ENCODE measurements at places on chromosomes 7 and 10.

DNA sequence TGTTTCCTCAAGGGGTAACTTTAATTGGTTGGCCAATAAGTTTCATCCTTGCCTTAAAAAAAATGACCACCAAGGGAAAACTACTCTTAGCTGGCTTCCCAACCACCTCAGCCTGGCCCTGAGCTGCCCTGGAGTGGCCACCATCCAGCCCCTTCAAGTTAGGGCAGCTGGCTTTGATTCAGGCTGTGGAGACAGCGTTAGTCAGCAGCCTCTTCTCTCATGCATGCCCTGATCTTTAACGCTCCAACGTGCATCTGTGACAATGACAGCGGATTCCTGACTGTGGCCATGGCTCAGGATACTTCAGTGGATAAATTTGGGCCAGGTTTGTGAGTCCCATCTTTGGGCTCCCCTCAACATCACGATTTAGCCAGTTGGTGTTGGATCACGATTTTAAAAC, 111.6 kb downstream of the RBM20 start:
- DNase-seq, result peak; percentile 59

GRCh38 chr10:100370714-100371481, 23.9 kb downstream of the SCD start:
- DNase-seq, result peak; percentile 25

DNA sequence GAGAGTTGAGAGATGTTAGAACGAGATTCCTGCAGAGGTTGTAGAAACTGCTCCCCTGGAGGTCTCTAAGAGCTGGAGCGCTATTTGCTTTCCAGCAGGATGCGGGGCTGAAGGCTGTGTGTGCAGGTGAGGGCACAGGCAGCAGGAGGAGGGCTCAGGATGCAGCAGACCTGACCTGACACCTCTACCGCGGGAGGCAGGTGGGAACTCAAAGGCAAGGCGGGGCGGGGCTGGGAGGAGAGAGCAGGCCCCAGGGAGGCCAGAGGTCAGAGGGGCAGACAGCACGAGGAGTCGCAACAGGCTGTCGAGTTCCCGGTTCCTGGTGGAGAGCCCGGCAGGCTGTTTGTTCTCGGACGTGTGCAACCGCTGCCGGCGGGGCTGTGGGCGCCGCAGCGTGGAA, 7.9 kb upstream of the CRTAC1 start:
- DNase-seq, result no peak

DNA sequence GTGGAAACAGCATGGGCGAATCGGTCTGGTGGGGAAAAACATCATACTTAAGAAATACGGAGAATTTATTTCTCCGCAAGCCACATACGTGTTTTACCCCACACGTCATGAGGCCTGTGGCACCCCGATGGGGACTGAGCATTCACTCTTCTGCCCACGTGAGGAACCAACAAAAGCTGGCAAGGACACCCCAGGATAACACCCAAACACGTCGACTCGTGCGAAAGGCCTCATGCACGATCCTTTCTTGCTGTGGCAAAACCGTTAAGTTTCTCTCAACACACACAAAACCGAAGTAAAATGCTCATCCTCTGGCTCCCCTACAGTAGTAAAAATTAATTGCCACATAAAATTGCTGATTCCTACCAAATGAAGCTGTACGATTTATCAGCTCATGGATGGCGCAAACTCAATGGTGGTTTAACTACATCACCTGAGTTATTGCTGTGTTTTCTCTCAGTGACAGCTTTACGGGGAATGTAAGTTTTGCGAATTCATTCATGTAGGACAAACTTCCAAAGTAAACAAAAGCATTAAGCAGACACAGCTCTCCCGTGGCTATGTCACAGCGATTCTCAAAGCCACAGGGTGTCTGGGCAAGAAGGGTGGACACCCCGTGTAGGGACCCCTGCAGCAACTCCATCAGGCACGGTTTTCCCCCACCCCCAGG, 97.0 kb downstream of the CTBP2 start:
- no peak for DNase-seq

GRCh38 chr10:20616918-20617810, 279.9 kb downstream of the NEBL start:
- DNase-seq, result no peak

- DNase-seq, result peak; percentile 37
Observed at GRCh38 chr7:79454361-79454960, 994 bp upstream of the MAGI2 start.

GRCh38 chr10:120437541-120437940, 19.5 kb upstream of the PLPP4 start:
- no peak for DNase-seq

- no peak for DNase-seq
Observed at GRCh38 chr10:48535416-48536155, 69.3 kb downstream of the ARHGAP22 start.

GRCh38 chr7:2182461-2182860, 50.3 kb downstream of the MAD1L1 start:
- no peak for DNase-seq

GRCh38 chr10:88116971-88117626, 253.7 kb downstream of the PTEN start:
- DNase-seq, result no peak

GRCh38 chr7:12370249-12370648, 33.4 kb downstream of the VWDE start:
- no peak for DNase-seq

DNA sequence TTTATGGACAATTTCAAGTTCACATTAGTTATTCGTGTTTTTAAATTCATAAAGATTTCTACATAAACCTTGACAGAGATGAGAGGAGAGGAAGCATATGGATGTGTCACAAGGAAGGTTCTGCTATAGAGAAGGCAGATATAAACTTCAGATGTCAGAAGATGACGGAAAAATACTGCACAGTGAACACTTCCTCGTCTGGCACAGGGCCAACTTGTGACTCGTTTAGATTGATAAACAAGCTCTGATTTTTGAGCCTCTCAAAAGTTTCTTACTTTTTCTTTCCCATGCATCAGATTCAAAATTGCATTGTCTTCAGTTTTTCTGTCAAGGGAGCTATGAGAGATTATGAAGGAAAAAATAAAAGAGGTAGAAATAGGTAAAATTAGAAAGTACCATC, 156.4 kb upstream of the MINDY3 start:
- DNase-seq, result no peak

DNA sequence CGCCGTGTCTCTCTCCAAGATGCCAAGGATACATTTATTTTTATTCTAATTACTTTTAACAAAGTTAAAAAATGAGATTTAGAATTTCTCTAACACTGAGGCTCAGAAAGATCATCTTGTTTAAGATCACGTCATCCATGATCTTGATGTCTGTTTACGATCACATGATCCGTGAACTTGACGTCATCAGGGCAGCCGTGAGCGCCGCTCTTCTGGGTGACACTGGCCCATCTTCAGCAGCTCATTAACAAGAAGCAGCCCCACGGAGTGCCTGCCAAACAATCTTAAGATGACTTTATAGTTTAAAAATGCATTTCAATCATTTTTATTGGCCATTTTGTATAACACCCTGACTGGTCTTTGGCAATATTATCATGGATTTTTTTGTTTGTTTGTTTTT, 291.1 kb upstream of the PRKCQ start:
- no peak for DNase-seq

DNA sequence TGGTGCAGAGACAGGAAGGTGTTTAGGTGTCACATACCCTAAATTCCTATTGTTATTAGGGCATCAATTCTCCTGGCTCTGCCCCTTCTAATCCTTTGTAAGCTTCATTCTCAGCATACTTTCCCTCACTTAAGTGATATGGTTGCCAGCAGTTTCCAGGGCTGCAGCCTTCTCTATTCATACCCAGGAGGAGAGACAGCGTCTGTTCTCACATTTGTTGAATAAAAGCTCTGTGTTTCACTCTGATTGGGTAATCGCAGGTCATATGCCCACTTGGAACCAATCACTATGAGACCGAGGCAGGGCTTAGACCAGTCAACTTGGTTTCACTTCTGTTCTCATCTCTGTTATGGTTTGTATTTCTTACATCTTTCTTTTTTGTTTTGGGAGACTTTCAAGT, 109.6 kb upstream of the MTPN start:
- DNase-seq, result peak; percentile 64

DNA sequence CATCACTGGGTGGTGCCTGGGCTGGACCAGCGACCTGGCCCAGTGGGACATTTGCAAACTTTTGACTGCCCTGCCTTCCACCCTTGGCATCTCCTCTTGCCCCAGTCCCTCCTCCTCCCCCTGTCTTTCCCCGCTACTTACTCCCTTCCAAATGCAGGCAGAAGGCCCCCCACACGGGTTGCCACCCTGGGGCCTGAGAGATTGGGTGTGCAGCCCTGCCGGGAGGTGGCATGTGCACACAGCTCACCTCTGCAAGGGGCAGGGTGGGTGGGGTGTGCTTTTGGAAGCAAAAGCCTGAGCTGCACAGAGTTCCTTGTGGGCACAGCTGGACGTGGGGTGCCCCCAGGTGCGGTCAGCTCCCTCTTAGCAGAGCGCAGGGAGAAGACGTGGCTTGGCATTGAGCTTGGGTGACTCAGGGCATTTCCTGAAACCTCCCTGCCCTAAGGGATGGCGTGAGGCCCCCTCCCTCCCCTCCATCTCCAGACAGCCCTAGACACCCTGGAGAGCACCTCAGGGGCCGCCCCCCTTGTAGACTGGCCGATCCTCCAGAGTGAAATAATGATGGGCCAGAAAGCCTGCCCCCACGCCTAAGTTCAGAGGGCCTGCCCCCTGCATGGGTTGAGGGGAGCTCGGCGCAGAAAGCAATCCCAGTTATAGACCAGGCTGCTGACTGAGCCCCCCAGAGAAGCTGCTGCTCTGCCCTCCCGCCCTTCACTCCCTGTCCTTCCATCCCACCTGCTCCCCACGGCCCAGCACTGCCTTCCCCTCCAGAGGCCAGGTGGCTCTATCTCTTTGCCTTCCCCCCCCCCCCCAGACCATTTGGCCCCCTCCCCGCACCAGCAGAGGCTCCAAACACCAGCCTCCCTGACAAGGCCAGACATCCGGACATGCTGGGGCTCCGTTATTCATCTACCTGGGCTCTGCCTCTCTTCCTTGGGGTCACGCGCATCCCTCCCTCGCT, 2.3 kb upstream of the SHH start:
- no peak for DNase-seq

GRCh38 chr7:151509670-151510333, 9.9 kb downstream of the RHEB start:
- DNase-seq, result no peak

GRCh38 chr10:44517635-44518034, 132.7 kb upstream of the CXCL12 start:
- DNase-seq, result no peak

- no peak for DNase-seq
Observed at GRCh38 chr10:96700374-96701099, 19.8 kb downstream of the PIK3AP1 start.

GRCh38 chr7:135682191-135682590, 19.9 kb downstream of the STMP1 start:
- DNase-seq, result peak; percentile 34

DNA sequence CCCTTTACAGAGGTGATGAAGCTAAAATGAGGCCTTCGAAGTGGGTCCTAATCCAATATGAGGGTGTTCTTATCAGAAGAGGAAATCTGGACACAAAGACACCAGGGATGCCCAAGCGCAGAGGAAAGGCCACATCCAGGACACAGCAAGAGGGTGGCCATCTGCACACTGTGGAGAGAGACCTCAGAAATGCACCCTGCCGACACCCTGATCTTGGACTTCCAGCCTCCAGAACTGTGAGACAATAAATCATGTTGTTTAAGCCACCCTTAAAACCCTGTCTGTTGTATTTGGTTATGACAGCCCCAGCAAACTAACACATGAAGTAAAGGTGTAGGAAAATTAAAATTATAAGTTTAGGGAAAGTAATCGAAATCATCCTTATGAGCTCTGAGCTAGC, 64.0 kb downstream of the CDC123 start:
- DNase-seq, result no peak

- DNase-seq, result no peak
Observed at GRCh38 chr7:127514499-127514898, 70.9 kb downstream of the GCC1 start.

- no peak for DNase-seq
Observed at GRCh38 chr7:70098133-70098561, 499.9 kb downstream of the AUTS2 start.

DNA sequence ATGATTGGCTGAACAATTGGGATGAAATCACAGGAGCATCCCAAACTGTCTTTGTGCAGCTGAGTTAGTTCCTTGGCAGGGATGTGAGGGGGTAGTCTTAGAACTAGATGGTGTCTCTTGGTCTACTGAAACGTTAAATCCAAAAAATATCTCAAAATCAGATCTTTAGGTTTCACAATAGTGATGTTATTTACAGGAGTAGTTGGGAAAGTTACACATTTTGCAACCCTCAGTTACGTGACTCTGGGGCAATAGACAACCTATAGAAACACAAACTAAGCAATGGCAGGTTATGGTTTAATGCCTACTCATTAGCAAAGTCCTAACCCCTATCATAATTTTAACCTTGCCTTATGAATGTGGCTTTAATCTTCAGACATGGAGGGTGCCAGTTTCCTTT, 24.0 kb downstream of the PKD1L1 start:
- no peak for DNase-seq

- no peak for DNase-seq
Observed at GRCh38 chr7:35405461-35405860, 151.6 kb upstream of the TBX20 start.

DNA sequence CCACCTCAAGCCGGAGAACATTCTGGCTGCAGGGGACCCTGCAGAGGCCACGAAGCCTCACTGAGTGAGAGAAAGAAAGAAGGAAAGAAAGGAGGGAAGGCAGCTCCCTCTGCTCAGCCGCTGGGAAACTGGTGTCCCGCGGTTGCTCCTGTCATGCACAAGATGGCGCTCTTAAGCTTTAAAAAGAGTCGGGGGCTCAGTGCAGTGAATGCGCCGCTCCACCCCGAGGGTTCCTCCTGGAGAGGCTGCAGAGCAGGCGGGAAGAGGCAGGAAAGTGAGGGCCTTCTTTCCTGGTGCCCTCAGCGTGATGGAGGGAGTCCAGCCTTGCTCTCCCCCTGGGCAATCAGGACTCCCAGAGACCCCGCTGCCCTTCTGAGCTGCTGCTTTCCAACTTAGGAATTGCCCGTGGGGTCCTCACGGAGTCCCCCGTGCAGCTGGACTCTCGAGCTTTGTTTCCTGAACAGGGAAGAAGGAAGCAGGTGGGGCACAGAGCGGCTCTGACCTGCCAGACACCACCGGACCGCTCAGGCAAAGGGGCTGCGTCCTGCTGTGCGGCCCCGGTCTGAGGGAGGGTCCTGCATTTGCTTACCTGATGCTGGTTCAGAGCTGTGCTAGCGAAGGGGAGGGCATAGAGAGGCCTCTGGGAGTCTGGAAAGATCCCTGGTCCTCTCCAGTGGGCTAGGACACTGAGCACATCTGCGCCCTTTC, 141.9 kb upstream of the MKI67 start:
- no peak for DNase-seq

DNA sequence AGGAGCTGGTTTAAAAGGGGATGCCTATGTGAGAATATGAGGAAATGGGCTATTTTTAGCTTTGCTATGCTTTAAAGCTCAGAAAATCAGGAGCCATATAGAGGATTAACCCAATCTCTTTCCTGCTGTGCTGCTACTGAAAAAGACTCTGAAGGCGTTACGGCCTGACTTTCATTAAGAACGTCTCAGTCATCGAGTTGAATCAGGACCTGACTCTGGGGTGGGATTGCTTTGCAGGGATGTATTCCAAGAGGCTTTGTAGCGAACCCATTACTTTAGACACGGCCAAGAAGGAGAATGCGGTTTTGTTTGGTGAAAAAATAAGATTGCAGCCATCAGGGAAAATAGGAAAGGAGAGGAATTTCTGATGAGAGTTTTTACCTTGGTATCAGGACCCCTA, 426.9 kb downstream of the CCSER2 start:
- DNase-seq, result no peak
